ENCODE measurements at places on chromosomes 7 and 10. TPM values are rescaled to one million over a fixed set of nuclear protein-coding genes. Genes with fewer than 3 reads are reported as not detected.

UCN3 gene
- total RNA-seq = not detected

IRF5 gene
- 18.1 TPM for total RNA-seq

SLF2 gene
- total RNA-seq = 14.9 TPM

MYH16 gene
- total RNA-seq = not detected

INHBA gene
- total RNA-seq = 2.0 TPM

TLX1 gene
- total RNA-seq = not detected

CRTAC1 gene
- 1.1 TPM for total RNA-seq

DNA sequence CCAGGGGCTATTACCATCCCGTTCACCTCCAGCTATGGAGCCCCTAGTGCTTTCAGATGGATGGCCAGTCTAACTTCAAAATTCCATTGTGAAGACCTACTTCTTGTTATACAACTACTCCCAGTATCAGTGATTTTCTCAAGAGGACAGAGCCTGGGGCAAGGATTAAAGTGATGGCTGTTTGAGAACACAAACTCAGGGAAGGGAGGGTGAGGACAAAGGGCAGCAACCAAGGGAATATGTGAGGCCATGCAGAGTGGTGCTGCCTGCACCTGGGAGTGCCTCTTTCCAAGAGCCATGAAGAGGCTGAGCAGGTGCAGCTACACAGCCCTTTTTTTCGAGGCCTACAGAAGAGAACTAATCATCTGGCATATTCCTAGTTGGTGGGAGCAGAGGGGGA lies 303.5 kb upstream of the BMPER start:
- DNase-seq = no peak

DNA sequence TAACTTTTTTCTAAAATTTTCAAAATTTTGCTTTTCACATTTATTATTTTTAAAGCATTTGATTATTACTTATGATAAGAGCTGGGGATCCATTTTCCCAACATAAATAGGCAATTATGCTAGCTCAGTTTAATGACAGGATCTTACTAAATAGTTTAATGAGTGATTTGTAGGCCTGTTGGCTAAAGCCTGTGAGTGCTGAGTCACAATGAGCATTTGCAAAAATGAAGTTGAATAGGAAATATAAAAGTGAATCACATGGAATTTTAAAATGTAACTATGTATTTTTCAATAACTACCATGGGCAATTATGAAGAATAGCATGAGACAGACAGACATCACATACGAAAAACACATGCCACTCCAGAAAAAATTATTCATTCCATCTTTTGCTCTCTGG lies 45.1 kb upstream of the ZPBP start:
- DNase-seq = no peak

DNA sequence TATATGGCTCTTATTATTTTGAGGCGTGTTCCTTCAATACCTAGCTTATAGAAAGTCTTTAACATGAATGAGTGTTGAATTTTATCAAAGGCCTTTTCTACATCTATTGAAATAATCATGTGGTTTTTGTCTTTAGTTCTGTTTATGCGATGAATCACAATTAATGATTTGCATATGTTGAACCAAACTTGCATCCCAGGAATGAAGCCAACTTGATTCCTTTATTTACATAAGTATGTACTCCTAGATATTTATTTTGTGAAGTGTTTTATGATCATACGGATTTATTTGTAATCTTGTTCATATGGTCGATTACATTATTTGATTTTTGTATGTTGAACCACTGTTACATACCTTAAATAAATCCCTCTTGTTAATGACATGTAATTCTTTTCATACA lies 244.3 kb upstream of the KCND2 start:
- no peak for DNase-seq

- no peak for DNase-seq
Measured at GRCh38 chr10:97140902-97141745, 44.6 kb downstream of the SLIT1 start.

DNA sequence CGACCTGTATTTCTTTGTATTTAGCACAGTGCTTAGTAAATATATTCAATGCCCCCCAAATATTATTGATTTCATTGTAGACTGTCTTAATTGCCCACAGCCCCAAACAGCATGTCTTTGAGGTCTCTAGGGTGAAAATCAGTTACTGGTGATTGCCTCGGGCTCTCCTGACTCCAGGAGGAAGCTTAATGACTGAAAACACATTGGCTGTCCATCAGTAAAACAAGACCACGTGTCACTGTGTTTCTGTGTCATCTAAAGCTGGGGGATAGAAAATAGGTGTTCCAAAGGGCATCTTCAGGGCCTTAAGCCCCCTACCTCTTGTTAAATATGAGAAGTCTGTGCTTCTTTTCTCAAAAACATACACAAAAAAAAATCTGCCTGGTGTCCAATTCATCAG lies 67.9 kb downstream of the CACNA2D1 start:
- DNase-seq = no peak

GRCh38 chr7:5528071-5528814 lies 104.6 kb upstream of the TNRC18 start:
- DNase-seq = no peak

GRCh38 chr7:101882005-101882421 lies 64.6 kb downstream of the CUX1 start:
- no peak for DNase-seq

- DNase-seq = no peak
Measured at GRCh38 chr10:70455213-70455630, 13.7 kb upstream of the NODAL start.

DNA sequence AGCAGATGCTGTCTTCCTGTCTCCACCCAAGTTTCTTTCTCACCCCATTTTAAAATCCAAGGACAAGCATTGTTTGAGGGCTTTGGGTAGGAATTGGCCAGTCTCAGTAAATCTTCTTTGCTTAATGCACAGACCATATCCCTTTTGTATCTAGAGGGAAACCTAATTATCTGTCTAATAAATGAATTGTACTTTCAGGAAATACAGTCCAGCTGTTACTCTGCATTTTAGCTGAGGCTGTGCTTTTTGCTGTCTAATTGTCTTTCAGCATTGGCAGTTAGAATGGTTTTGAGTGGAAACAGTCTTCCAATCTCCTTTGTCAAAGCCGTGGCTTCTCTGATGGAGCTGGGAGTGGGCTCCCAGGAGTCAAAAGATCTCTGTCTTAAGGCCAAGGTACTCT lies 388.2 kb downstream of the SORCS3 start:
- no peak for DNase-seq

DNA sequence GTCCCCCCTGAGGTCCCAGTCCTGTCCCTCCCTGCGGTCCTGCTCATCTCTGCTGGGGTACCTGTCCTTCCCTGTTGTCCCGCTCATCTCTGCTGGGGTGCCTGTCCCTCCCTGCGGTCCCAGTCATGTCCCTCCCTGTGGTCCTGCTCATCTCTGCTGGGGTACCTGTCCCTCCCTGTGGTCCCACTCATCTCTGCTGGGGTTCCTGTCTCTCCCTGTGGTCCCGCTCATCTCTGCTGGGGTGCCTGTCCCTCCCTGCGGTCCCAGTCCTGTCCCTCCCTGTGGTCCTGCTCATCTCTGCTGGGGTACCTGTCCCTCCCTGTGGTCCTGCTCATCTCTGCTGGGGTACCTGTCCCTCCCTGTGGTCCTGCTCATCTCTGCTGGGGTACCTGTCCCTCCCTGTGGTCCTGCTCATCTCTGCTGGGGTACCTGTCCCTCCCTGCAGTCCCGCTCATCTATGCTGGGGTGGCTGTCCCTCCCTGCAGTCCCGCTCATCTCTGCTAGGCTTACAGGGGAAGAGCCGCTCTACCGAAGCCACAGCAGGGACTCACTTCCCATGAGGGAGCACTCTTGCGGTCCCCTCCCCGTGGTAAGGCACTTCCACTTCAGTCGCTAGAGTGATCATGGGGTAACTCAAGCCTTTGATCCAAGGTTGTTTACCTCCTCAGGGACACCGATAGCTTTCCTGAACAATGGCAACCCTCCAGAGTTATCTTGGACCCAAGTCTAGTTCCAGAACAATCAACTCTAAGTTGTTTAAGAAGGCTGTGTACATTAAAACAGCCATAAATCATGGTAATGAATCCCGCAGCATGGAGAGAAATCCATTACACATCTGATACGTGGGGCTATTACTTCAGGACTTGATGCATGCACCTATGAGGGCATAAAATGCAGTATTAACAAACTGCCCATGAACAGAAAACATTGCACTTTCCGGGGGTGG lies 46.8 kb upstream of the MNX1 start:
- no peak for DNase-seq

GRCh38 chr7:930975-931758 lies 23.3 kb downstream of the ADAP1 start:
- DNase-seq = no peak

DNA sequence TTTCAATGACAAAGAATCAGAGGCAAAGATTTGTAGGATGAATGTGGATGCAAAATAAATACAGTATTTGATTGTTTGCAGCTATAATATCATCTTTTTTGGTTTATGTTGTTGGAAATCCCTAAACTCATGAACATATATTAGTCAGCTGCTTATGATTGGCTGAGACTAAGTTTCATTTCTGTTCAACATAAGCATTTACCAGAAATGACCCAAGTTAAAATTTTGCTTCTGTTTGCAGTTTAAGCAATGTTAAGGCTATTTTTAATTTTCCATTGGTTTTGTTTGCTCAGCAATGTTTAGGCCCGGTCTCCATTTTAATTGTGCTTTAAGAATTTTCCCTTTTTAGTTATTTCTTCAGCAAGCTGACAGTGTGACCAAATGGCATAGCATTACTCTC lies 22.0 kb downstream of the GIMAP6 start:
- DNase-seq = no peak

DNA sequence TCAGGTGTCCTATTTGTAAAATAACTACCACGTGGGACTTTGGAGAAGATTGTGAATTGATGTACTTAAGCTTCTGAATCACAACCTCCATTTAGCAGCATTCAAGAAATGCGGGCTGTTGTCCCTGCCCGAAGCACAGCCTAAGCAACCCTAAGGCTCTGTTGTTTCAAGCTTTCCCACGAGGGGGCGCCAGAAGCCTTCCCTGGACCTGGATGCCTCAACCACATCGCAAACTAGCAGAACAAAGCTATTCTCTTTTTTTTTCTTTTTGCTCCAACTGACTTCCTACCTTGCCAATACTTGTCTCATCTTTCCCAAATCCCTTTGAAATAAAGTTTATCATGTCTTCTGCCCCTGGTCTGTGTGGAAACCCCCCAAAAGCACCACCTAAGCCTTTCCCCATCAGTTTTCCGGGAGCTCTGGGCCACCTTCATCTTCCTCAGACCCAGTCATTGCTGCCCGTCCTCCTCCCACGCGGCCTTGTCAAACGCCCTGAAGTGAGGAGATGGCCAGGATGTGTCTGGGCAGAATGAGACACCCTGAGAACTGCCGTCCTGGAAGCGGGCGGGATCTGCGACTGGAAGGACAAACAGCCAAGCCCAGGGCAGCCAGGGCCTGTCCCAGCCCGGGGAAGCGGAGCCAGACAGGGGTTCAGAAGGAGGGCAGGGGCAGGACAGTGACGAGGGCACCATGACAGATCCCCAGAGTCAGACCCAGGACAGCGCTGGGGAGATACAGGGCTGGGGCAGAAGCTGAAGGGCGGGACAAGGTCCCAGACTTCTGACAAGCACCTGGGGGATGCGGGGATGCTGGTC lies 112.7 kb downstream of the SLIT1 start:
- DNase-seq = peak; percentile 89

GRCh38 chr7:1076184-1077072 lies 11.5 kb upstream of the GPER1 start:
- DNase-seq = no peak

GRCh38 chr7:159249671-159250070 lies 105.0 kb upstream of the VIPR2 start:
- DNase-seq = no peak

- no peak for DNase-seq
Measured at GRCh38 chr10:124392626-124393342, 25.9 kb downstream of the OAT start.

DNA sequence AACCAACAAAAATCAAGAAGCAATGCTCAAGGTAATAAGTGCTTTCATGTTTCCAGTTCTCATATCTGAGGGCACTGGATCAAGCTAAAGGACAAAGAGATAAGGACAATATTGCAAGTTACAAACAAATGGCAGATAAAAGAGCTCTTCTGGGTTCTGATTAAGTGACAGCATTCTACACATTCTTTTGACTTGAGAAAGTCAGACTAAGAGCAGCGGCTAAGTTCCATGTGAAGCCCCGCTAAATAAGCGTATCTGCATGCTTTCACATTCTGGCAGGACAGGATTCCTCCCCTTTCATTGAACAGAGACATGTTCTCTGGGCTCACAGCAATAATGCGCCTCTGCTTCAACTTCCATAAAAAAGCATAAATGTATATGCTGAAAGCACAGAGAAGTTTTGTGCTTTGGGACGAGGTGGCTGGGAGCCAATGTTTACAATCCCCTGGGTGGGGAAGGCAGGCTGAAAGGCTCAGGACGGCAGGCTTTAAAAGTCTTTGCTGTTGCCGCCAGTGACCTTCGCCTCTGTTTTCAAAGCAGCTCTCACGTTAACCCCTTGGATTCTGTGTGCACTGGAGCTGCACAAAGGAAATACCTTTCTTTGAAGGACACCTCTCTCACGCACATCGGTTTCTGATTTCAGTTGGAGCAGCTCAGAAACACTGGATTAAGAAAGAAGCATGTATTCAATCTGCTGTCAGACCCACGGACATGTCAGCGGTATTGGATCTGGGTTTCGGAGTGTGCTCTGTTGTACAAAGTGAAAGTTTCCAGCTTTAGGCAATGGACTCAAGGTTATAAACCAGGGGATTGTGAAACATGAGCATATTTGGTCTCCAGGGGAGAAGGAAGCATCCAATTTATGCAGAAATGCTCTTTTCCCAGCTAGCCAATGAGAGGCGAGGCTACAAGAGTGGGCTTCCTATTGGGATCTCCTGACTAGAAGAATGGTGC lies 105.4 kb upstream of the FAM133B start:
- no peak for DNase-seq

- DNase-seq = no peak
Measured at GRCh38 chr7:152902870-152903860, 143.6 kb downstream of the ACTR3B start.

- no peak for DNase-seq
Measured at GRCh38 chr7:66815951-66816350, 75.4 kb downstream of the RABGEF1 start.

DNA sequence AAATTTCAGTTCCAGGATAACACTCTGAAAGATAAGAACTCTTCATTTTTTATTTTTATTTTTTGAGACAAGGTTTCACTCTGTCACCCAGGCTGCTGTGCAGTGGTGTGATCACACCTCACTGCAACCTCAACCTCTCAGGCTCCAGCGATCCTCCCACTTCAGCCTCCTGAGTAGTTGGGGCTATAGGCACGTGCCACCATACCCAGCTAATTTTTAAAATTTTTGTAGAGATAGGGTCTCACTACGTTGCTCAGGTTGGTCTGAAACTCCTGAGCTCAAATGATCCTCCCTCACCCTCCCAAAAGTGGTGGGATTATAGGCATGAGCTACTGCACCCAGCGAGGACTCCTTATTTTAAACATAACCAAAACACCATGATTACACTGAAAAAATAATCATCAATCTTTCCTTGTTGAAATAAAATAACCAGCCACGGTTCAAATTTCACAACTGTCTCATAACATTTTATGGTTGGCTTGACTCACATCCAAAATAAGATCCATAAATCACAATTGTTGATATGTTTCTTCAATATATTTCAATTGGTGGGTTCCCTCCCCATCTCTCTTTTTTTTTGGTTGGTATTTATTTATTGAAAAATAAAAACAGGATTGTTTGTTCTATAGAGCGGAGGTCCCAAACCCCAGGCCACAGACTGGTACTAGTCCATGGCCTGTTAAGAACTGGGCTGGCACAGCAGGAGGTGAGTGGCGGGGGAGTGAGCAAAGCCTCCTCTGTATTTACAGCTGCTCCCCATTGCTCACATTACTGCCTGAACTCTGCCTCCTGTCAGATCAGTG lies 60.1 kb upstream of the FAM171A1 start:
- no peak for DNase-seq
